KBM-7 (cell line): ENCODE measurements at places on chromosomes 7 and 10.
A peak's percentile ranks its signal among the peaks of the same experiment; 100 is the strongest.

DNA sequence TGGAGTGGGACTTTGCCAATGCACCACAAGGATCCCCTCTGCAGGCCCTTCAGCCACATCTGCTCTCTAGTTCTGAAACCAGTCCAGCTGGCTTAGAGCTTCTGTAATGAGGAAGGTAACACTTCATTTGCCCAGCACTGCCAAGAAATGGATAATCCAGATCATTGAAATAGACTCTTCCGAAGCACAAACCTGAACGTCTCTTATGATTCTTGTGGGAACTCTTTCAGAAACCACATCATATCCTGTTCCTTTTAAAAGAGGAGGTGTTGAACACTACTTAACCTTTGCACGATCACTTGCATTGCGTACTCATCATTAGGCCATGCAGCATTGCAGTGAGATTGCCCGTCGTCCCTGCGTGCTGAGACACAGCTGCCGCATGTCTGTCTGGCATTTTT is 25.8 kb upstream of the PLPP4 start:
- DNase-seq = no peak

DNA sequence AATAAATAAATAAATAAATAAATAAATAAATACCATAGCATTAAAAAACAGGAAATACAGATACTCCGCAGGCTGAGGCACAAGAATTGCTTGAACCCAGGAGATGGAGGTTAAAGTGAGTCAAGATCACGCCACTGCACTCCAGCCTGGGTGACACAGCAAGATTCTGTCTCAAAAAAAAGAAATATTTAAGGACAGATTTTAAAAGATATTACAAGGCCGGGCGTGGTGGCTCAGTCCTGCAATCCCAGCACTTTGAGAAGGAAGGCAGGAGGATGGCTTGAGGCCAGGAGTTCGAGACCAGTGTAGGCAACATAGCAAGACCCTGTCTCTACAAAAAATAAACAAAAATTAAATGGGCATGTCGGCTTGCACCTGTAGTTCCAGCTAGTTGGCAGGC is 17.5 kb upstream of the SNX8 start:
- DNase-seq = no peak

- DNase-seq = peak; percentile 10
These were observed 136.9 kb downstream of the SNX10 start for GRCh38 chr7:26428571-26428970.

GRCh38 chr7:114484226-114484625 is 69.6 kb downstream of the FOXP2 start:
- DNase-seq = no peak

GRCh38 chr10:132827423-132827789 is 41.5 kb upstream of the NKX6-2 start:
- DNase-seq = no peak

DNA sequence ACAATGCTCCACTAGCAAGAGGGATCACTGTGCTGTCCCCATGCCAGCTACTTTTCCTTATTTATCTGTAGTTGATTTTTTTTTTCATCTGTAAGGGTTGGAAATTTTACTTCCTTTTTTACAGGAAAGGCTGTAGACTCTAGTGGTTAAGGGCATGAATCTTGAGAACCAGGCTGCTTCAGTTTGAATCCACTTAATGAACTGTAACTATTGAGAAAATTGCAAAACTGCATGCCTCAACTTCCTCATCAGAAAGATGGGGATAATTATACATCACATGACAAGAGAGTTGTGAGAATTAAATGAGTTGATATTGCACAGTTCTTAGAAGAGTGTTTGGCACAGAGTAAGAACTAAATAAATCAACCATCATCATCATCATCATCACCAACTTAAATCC is 106.4 kb upstream of the GSDME start:
- DNase-seq = no peak

- DNase-seq = no peak
These were observed 87.2 kb upstream of the COL1A2 start for GRCh38 chr7:94307399-94308048.

DNA sequence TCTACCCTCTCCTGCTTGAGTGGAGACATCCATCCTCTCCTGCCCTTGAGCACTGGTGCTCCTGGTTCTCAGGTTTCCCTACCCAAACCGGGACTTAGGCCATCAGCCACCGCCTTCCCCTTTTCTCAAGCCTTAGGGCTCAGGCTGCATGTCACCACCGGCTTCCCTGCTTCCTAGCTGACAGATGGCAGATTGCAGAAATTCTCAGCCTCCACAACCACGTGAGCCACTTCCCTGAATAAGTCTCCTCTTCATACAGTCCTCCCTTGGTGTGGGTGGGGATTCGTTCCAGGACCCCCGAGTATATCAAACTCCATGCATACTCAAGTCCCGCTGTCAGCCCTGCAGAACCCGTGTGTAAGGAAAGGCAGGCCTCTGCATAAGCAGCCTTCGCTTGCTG is 203.5 kb upstream of the ZNF32 start:
- DNase-seq = no peak
